AG04449 (cell line): ENCODE measurements at places on chromosomes 2 and 18.
A peak's percentile ranks its signal among the peaks of the same experiment; 100 is the strongest.

- no peak for DNase-seq
Measured at GRCh38 chr18:36692921-36693332, 135.9 kb downstream of the TPGS2 start.

GRCh38 chr2:239951825-239952224, 73.3 kb downstream of the NDUFA10 start:
- DNase-seq: no peak

DNA sequence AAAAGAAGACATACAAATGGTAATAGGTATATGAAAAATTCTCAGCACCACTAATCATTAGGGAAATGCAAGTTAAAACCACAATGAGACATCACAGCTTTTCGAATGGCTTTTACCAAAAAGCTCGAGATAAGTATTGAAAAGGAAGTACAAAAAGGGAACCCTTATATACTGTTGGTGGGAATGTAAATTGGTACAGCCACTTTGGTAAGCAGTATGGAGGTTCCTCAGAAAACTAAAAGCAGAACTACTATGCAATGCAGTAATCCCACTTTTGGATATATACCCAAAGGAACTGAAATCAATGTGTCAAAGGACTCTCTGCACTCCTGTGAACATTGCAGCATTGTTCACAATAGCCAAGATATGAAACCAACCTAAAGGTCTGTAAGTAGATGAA, 107.5 kb upstream of the SPATS2L start:
- DNase-seq: no peak

DNA sequence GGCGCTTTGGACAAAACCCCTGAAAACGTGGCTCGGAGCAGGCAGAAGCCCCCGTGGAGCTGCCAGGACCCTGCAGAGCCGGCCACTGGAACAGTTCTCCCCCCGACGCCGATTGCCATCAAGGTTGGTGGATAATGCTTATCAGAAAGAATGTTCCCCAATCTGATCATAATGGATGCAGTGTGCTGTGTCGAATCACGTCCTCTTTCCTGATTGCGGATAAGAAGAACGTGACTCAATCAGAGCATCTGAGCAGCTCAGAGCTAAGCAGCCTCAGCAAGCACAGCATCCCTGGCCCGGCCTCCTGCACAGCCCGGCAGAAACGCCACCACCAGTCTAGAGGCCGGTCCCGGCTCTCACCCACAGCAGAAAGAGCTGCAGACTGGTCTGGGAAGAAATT, 488.0 kb downstream of the EIPR1 start:
- DNase-seq: no peak

- peak; percentile 45 for DNase-seq
Measured at GRCh38 chr2:60806988-60807681, 51.1 kb downstream of the PAPOLG start.

DNA sequence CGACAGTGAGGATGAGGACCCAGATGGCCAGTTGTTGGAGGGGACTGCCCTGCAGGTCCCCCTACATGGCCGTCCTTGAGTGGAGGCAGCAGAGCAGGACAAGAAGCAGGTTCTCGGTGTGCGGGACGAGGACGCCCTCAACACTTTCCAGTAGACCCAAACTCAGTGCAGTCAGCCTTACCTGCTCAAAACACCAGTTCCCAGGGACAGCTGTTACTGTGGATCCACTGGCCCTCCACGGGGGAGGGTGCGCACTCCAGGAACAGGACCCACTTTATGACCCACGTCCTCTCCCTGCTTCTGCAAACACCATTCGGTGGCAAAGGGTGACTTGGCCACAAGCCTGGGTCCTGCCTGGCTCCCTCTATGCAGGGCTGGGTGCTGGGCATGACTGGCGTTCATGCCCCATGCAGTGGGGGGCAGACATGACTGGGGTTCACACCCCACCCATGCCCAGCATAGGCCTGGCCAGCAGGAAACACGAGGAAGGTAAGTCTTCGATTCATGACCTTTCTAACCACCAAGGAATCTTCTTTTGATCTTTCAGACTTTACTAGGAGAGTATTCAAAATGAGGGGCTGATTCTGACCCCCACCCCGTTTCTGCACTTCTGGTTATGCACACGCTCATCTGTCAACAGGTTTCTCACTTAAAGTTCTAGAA, 233.7 kb downstream of the HDAC4 start:
- DNase-seq: no peak

GRCh38 chr2:156229724-156230362, 102.7 kb downstream of the NR4A2 start:
- no peak for DNase-seq

DNA sequence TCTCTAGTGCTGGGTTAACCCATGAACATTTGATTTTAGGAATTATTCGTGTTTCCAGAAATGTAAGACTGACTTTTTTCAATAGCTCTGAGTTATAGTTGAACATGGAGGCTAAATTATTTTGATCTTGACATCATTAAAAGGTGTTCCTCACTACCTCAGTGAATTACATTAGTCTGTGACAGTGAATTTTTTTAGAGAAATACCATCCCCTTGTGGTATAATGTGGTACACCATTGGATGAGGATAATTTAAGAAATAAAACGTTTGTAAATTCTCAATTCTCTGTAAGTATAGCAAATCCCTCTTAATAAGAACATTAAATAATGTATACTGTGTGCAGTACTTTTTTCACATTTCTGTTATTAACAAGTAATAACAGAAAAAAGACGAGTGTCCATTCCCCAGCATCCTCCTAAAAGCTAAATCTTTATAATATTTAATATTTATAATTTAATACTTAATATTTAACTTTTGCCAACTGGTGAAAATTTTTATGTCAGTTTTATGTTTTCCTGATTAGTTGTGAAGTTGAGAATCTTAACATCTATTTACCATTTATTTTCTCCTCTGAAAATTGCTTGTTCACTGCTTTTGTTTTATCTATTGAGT, 70.3 kb upstream of the CWC22 start:
- DNase-seq: no peak

GRCh38 chr18:46574000-46574742, 82.8 kb downstream of the LOXHD1 start:
- DNase-seq: no peak

- no peak for DNase-seq
Measured at GRCh38 chr2:211800001-211800400, 738.6 kb downstream of the ERBB4 start.

DNA sequence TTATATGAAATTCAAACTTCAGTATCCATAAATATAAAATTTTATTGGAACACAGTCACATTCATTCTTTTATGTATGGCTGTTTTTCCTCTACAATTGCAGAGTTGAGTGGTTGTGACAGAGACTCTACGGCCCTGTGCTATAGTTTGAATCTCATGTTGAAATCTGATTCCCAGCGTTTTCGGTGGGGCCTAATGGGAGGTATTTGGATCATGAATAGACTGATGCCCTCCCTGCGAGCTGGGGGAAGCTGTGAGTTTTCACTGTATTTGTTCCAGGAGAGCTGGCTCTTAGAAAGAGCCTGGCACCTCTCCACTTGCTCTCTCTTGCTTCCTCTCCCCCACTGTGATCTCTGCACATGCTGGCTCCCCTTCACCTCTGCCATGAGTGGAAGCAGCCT, 1.7 kb downstream of the PFN4 start:
- no peak for DNase-seq

DNA sequence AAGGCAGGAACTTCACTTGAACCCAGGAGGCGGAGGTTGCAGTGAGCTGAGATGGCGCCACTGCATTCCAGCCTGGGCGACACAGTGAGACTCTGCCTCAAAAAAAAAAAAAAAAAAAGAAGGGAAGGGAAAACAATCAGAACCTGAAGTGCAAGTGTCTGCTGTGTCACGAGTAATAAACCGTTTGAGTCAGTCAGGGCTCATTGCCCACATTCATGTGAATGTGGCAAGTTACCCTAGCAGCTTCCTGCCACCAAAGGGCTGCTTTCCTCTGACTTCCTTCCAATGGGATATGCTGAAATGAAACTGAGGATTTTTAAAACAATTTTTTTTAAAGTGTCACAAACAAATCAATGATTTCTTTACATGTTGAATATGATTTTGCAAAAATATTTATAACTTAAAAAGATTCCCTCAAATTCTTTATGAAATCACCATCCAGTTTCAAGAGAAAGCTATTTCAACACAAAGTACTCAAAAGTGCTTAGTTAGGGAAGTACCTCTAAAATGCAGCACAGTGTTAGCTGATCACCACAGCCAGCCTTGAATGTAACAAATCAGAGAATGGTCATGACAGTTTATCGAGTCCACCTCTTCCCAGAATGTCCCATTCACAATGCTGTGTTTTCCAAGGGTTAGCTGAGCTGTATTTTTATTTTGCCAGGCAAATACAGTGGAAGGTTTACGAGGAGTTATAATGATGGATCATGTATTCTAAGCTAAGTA, 36.4 kb downstream of the WDSUB1 start:
- DNase-seq: peak; percentile 28

DNA sequence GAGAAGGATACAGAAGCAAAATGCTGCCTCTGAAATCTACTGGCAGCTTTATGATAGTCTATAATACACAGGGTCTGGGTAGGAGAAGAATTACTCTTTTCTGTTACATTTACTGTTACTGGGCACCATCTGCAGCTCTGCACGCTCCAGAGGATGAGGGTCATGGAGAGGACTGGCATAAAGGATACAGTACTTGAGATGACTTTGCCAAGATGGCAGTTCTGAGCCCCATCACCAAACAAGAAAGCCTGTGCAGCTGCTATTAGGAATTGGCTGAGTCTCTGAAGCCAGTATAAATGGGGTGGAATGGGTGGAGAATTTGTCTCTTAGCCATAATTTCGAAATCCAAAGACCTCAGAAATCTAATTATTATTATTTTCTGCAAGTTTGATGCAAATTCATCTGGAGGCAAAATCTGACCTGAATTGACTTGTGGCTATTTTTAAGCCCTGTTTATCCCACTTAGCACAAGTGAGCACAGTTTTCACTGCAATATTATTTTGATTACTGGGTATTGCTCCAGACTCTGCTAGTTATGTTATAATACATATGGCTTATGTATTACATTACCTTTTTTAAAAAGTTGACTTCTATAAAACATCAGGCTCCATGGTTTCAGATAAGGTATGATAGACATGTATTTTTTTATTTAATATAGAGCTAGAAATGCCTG, 579.5 kb downstream of the MBD2 start:
- DNase-seq: no peak

DNA sequence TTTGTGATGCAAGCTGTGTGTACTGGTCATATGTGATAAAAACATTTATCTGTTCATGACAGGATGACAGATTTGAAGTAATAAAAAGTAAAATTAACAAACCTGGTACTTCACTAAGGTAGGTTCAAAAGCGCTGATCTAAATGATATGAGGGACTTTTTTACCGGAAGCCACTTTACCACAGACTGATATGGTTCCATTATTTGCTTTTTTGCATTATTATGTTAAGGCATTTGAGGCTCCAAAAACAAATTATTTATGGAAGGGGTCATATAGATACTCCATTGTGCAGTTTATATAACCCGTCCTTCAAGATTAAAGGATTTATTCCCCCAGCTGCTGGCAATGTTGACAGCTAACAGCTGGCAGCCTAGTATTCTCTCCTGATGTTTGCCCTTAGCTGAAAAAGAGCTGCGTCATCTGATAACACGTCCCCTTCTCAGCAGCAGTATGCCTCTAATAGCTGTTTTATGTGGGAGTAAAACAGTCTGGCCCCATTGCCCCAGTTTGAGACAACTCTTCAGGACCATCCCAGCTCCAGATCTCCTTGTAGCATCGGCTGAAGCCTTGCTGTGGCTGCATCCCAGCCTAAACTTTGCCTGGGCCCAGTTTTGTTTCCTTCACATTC, 84.8 kb upstream of the XIRP2 start:
- DNase-seq: no peak

GRCh38 chr2:117775703-117776219, 38.7 kb upstream of the DDX18 start:
- no peak for DNase-seq

DNA sequence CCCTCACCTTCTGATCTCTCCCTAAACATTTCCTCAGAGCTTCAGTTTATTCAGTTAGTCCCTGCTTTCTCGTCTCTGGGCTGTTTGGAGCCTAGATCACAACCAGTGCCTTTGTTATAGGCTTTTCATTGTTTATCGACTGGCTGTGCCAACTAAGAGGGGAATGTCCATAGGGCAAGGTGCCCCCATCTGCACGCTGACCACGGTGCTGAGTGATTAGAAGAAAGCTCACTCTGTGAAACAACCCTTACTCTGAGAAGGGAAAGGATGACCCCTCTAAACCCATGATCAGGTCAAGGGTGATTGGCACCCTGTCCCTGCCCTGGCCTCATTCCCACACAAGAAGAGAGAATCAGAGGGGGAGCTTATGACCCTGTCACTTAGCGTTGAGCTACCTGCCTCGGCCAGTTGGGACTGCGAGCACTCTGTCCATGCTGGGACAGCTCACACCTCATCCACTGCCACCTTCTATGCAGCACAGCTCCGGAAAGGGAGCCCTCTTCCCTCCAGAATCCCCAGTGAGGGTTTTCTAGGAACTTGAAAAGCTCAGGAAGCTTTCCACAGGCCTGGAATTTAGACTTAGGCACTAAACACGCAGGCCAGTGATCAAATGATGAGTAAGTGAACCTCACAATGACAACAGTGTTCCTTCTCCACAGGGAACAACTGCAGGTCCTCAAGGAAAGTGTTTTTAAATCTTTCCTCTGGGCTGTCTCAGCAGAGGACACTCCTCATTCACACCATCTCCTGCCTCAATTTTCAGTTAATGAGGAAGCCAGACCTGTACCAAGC, 2.3 kb upstream of the ACTG2 start:
- DNase-seq: no peak

DNA sequence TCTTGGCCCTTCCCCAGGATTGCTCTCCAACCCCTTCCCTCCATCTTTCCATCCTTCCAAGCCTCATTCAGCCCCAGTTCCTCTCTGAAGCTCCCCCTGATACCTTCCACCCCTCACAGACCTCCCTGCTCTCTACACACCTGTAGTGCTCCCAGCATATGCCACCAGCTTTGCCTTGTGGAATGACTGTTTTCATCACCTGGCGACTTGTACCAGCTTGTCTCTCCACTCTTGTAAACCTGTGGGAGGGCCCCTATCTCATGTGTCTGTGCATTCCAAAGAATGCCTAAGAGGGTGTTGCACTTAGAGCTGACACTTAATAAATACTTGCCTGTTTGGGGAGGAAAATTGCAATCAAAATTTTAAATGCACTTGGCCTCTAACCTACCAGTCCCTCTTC, 198.7 kb downstream of the BCL11A start:
- DNase-seq: no peak

- no peak for DNase-seq
Measured at GRCh38 chr2:109676346-109676902, 62.3 kb downstream of the SOWAHC start.

DNA sequence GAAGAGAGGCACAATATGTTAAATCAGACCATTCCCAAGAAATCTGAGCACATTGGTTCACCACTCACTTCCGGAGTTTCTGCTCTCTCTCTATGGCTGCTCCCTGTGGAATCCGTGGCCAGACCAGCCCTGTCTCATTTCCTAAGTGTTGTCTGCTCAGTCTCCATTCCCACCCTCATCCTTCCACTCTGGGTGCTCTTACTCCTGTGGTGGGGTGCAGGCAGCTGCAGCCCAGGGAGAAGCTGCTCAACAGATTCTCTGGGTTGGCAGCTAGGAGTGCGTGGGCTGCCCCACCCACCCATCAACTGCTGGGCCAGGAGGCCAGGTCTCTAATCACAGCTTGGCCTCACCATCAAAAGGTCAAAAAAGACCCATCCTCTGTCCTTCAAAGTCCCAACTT, 98.3 kb downstream of the ARL4C start:
- no peak for DNase-seq
